Stimulated activated CD8-positive, alpha-beta memory T cell treated with anti-CD3 and anti-CD28 coated beads, Interleukin-15, amount 100 ng/mL, for 4 hours (primary cell): ENCODE measurements at places on chromosomes 6 and 20.

DNA sequence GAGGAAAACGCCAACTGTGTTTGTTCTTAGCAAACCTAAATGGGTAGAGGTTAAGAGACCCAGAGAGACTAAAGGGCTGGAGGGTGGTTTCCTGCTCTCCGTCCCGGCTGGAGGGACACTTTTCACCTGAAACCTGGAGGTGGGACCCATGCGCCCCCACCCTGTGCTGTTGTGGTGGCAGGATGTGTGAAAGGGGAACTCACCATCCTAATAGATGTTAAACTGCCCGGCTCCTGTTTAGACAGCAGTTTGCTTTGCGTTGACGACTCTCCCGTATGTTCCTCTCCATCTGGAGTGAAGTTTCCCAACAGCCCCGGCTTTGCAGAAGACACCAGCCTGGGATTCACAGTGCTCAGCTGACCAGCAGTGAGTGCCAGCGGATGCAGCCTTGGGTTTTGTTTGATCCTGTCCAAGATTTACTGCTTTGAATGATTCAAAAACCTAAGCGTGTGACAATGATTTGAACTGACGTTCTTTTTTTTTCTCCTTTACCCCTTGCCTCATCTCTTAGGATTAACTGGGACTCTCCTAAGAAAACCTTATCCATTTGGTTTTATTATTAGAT, 66.0 kb downstream of the CDH4 start:
- DNase-seq = no peak

DNA sequence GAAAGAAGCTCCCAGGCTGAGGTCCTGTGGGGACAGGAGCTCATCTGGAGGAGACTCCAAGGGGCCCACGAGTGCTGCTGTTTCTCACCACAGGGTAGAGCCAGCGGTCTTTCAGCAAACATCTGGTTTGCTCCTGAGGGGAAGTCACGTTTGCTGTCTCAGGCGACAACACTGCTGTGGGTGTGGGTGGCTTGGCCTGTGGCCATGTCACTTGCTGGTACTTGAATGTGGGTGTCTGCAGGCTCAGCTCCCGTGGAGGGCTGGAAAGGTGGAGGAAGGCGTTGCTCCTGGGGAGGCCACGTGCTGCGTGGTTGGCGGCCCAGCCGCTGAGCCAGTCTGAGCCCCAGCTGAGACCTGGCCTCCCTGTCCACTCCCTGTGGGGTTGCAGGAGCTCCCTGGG, 52.8 kb upstream of the MPC1 start:
- DNase-seq = no peak

DNA sequence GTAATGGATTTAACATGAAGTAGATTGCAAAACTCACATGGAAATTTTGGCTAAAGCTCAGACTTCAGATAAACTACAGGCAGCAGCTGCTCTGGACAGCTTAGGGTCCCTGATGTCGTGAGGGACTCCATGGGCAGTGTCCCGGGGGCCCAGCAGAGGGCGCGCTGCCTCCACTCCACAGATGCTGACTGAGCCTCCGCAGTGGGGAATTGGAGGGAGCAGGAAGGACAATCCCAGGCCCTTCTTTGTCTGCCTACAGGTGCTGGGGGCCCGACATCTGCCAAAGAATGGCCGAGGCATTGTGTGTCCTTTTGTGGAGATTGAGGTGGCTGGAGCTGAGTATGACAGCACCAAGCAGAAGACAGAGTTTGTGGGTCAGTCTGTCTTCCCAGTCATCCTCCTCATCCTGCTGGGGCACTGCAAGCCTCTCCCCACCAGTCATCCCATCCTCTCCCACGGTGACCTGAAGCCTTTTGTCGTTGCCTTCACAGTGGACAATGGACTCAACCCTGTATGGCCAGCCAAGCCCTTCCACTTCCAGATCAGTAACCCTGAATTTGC, 35.9 kb downstream of the PLCG1 start:
- DNase-seq = peak; percentile 35

DNA sequence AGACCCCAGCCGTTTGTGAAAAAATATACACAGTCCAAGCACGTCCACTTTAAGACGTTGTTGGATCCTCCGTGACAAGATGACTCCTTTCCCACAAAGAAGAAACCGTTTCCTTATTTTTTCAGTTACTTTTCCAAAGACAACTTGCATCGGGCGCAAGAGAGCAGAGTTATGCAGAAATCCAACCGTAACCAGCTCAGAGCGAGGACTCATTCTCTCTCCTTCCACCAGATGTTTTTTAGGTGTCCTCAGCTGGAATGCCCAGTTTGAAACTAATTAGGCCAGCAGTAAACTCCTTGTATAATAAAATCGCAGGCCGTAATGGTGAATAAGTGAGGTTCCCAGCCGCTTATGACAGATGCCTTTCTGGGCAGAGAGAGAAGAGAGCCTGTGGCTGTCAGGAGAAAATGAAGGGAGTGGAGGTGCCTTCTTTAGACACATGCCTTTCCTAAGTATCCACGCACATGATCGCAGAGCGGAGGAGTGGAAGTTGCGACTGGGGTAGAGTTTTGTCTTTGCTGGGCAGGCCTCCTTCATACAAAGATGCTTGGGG, 2.8 kb downstream of the EYA2 start:
- no peak for DNase-seq

DNA sequence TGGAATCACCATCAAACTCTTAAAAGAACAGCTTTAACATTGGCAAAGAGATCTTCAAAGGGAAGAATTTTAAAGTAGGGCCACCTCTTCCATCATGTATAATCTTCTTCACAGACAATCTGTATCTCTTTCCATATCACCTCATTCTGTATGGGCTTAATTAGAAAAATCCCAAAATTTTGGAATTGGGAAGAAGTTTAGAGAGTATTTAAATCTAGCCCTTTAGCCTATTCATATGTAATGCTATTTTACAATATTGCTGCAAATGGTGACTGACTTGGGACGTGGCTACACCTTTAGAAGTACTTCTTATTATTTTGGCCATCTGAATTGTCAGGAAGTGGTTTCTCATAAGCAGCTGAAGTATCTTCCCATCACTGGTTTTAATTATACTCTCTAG, 474.3 kb downstream of the RFPL4B start:
- no peak for DNase-seq
